Left ventricle myocardium inferior (tissue), 1 donor: ENCODE measurements at places on chromosomes 1 and 21. TPM values are rescaled to one million over a fixed set of nuclear protein-coding genes. Genes with fewer than 3 reads are reported as not detected.

The PLD5 gene
- total RNA-seq = 0.11 TPM

The RHD gene
- total RNA-seq = not detected

DNA sequence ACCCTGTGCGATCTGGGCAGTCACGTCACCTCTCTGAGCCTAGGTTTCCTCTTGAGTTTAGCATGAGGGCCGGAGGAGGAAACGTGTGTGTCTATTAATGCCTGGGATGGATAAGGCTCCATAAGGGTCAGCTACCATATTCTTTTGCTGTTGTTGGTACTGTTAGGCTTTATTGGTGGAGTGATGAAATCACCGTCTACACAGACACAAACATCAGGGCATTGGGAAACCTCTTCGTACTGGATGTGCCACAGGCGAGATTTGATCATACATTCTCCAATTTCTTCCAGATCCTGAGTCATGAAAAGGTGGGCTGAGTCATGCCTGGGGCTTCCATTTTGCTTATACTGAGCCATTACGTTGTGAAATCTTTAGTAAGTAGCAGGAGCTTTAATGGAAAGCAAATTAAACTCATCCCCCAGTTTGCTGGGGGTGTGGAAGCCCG, 24.9 kb upstream of the GRHL3 start:
- no peak overlapping the region for H3K4me3 ChIP-seq
- no peaks in the 10 kb centered on the region for H3K36me3 ChIP-seq
- DNase-seq = no peak
- peak overlapping the region; percentile 27 for H3K27ac ChIP-seq

- H3K4me1 ChIP-seq = peaks cover 15% of the 10 kb centered on the region
- H3K27me3 ChIP-seq = no peaks in the 10 kb centered on the region
- no peak overlapping the region for H3K4me3 ChIP-seq
- H3K36me3 ChIP-seq = no peaks in the 10 kb centered on the region
- peak; percentile 48 for DNase-seq
Observed at GRCh38 chr1:39509360-39510009, 18.0 kb downstream of the BMP8A start.

GRCh38 chr1:47914952-47915676, 82.1 kb downstream of the TRABD2B start:
- H3K27ac ChIP-seq = no peak overlapping the region
- H3K27me3 ChIP-seq = peaks cover 37% of the 10 kb centered on the region
- no peak for DNase-seq
- H3K4me1 ChIP-seq = peaks cover 10% of the 10 kb centered on the region
- no peak overlapping the region for H3K4me3 ChIP-seq

The HSD3B1 gene
- total RNA-seq = not detected

- H3K4me3 ChIP-seq = no peak overlapping the region
- no peaks in the 10 kb centered on the region for H3K27me3 ChIP-seq
- no peak overlapping the region for H3K27ac ChIP-seq
- no peaks in the 10 kb centered on the region for H3K36me3 ChIP-seq
- no peaks in the 10 kb centered on the region for H3K4me1 ChIP-seq
- no peak for DNase-seq
Observed at GRCh38 chr1:87926131-87926830, 597.6 kb downstream of the LMO4 start.

DNA sequence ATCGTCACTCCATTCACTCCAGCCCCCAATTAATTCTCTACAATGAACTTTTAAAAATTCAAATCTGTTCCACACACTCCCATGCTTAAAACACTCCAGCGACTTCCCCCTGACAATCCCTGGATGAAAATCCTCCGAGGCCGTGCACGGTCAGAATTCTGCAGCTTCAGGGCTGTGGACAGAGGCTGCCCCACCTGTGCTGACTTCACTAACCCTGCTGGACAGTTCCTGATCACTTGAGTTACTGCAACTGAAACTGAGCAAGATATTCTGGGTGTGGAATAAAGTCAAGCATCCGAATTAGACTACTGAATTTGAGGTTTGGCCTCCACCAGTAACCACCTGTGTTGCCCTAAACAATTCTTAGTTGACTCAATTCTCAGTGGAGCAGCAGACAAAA, 1.0 kb upstream of the JAK1 start:
- peak overlapping the region; percentile 98 for H3K27ac ChIP-seq
- no peak for DNase-seq
- H3K4me1 ChIP-seq = peaks cover 43% of the 10 kb centered on the region
- peak overlapping the region; percentile 82 for H3K4me3 ChIP-seq

The LRRC71 gene
- total RNA-seq = 0.27 TPM

DNA sequence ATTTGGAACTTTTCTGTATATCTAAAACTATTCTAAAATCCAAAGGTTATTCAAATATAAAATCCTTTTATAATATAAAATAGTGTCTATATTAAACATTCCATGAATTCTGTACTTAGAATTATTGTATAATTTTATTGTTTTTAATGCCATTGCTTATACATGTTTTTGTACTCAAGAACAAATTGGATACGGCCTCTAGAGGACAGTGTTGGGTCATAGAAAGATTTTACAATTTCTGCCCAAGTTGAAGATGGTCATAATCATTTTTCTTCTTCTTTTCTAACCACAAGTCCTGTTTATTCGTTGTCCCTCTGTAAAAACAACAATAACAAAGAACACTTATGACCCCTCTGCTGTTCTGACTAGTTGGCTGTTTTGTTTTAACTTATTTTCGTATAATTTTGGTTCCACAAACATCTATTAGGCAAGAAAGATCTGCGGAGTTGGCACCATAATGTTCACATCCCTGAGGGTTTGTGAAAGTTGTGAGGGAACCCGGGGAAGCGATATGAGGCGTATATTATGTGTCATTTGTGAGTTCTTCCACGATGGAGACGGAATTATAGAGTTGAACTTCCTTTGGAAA, 75.7 kb upstream of the KIF26B start:
- peaks cover 4% of the 10 kb centered on the region for H3K4me1 ChIP-seq
- H3K27me3 ChIP-seq = no peaks in the 10 kb centered on the region
- no peak overlapping the region for H3K4me3 ChIP-seq
- no peak for DNase-seq
- no peak overlapping the region for H3K27ac ChIP-seq

DNA sequence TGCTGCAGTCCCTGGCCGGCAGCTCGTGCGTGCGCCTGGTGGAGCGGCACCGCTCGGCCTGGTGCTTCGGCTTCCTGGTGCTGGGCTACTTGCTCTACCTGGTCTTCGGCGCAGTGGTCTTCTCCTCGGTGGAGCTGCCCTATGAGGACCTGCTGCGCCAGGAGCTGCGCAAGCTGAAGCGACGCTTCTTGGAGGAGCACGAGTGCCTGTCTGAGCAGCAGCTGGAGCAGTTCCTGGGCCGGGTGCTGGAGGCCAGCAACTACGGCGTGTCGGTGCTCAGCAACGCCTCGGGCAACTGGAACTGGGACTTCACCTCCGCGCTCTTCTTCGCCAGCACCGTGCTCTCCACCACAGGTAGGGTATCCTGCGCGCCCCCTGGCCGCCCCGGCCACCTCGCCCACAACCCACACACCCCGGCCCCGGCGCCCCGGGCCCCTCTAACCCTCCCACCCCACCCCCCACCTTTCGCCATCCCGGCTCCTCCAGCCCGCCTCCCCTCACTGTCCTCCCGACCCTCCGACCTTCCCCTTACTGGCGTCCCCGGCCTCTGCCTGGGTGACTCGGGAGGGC, 352 bp downstream of the KCNK1 start:
- no peaks in the 10 kb centered on the region for H3K36me3 ChIP-seq
- H3K27ac ChIP-seq = peak overlapping the region; percentile 70
- H3K4me1 ChIP-seq = peaks cover 17% of the 10 kb centered on the region
- DNase-seq = peak; percentile 19
- peak overlapping the region; percentile 77 for H3K4me3 ChIP-seq

The L1TD1 gene
- total RNA-seq = 0.08 TPM

The TMEM200B gene
- total RNA-seq = 1.6 TPM

The HCRTR1 gene
- total RNA-seq = 0.44 TPM

The OPRD1 gene
- total RNA-seq = not detected

DNA sequence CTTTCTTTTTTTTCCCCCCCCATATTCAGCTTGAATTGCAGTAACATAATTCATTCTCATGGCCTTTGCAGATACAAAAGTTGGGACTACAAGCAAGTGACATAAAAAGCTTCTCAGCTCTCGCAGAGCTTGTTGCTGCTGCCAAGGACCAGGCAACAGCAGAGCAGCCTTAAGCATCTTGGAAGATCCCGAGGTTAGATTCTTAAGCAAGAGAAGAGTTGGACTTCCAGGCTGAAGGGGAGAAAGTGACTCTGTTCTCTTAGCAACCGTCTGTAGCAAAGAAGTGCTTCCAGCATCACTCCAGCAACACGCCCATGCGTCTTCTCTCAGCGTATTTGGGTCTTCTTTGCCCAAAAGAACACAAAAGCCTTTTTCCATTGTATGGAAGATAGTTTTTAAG, 20.7 kb downstream of the AGT start:
- H3K27ac ChIP-seq = peak overlapping the region; percentile 2
- H3K27me3 ChIP-seq = no peaks in the 10 kb centered on the region
- no peak for DNase-seq
- H3K36me3 ChIP-seq = peaks cover 62% of the 10 kb centered on the region
- H3K4me3 ChIP-seq = no peak overlapping the region

The THEMIS2 gene
- 4.9 TPM for total RNA-seq
